ENCODE measurements at places on chromosomes 3 and 15. TPM values are rescaled to one million over a fixed set of nuclear protein-coding genes. Genes with fewer than 3 reads are reported as not detected.
A peak's percentile ranks its signal among the peaks of the same experiment; 100 is the strongest.

- no peak for DNase-seq
Observed at GRCh38 chr3:65013053-65013452, 325.3 kb upstream of the ADAMTS9 start.

The OSTN gene
- total RNA-seq: 0.11 TPM

DNA sequence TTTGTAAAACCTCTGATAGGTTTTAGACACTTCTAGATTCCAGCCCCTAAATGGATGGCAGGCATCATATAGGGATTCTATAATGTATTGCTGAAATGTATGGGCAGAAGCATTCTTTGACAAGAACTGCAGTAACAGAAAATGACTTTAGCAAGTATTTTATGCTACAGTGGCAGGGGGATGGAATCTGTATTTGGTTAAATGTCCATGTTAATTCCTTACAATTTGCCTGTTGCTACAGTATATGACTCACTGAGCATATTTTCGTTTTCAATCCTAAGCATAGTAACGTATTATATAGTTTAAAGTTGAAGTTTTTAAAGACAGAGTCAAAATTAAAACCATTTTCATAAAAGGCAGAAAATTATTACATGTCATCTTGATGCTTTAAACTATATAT lies 150.1 kb downstream of the MEX3B start:
- no peak for DNase-seq

The TMEM266 gene
- total RNA-seq: not detected

GRCh38 chr3:157063926-157064325 lies 96.0 kb downstream of the CCNL1 start:
- DNase-seq: peak; percentile 25

Data from Daoy (cell line).